ENCODE measurements at places on chromosomes 7 and 10.

- DNase-seq = no peak
These were observed 24.0 kb downstream of the VOPP1 start for GRCh38 chr7:55548295-55548731.

- peak; percentile 57 for DNase-seq
These were observed 3.6 kb upstream of the ARID5B start for GRCh38 chr10:61897671-61898434.

DNA sequence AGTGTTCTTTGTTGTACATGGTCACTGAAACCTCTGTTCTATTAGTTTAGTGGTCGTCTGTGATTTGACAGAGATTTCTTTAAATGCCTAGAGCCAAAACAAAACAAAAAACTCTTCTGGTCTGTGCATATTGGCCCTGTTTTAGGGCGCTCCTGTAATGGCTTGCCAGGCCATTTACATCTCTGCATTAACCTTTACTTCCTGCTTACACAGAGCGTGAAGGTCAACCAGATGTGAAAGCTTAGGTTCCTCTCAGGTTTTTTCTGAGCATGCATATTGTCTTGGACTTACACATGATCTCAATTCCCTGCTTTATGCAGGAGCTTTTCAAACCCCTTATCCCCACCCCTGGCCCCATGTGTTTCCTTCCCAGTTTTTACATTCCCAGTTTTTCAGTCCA, 9.6 kb downstream of the ZNF37A start:
- DNase-seq = no peak

- DNase-seq = no peak
These were observed 162.6 kb downstream of the KLF6 start for GRCh38 chr10:3622427-3622826.

DNA sequence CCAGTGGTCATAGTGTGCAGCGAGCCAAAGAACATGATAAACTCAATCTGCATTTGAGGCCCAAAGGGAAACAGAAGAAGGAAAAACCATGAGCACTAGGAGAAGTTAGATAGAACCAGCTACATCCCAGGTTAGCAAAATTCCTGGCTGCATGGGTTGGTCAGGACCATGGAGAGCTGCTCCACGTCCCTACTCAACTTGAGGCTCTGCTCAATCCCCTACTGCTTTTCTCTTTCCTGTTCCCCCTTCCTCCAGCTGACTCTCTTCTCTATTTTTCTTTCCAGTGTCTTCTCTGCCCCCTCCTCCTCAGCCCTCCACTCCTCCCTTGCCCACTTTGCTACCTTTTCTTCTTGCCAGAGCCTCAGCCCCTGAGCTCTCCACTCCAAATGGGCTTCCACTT, 21.9 kb upstream of the VSIR start:
- peak; percentile 46 for DNase-seq

- no peak for DNase-seq
These were observed 22.4 kb downstream of the STN1 start for GRCh38 chr10:103895411-103896186.

All from aorta (tissue), 5 donors.